ENCODE measurements at places on chromosomes 5 and 9. TPM values are rescaled to one million over a fixed set of nuclear protein-coding genes. Genes with fewer than 3 reads are reported as not detected.

The WDR38 gene
- not detected for polyA plus RNA-seq

DNA sequence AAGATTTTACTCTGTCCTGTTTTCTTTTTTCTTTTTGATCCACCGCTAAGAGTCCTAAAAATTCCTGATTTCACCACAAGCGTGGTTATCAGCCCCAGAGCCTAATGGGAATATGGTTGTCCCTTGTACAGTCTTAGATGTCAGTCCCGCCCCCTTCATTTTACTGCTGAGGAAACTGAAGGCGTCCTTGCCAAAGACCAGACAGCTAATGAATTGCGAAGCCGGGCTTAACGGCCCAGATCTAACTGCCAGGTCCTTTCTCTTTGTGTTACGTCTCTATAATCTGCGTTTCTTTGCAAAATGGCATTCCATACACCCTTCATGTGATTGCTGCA, 497 bp downstream of the NSA2 start:
- DNase-seq, result no peak

The AP3B1 gene
- 31.2 TPM for polyA plus RNA-seq

- DNase-seq, result peak; percentile 93
Measured at GRCh38 chr5:14250084-14250695, 107.0 kb downstream of the TRIO start.

DNA sequence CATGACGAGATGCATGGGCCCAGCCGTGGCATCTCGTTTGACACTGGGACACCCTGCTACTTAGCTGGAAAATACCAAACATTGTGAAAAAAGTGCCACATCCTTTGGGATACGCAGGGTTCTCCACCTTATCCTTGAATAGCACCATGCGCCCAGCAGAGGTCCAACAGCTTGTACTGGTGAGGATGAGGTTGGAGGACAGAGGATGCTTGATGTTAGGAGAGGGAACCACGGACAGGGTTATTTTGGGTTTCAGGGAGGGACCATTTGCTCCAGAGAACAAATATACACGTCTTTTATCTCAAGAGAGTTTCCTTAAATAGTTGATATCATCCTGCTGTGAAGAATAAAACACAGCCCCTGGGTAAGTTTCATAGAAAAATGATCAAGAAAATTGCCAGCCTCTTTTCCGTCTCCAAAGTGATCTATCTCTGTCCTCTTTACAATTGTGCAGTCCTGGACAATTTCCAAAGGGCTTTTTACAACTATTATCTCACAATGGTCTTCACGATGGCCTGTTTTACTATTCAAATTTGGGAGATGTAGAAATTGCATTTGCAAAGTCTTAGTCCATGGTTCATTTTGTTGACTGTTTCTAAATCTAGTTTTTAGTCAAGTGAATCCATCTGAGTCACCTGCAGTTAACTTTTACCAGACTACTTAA, 19.9 kb upstream of the FRRS1L start:
- no peak for DNase-seq

- no peak for DNase-seq
Measured at GRCh38 chr5:20476016-20476415, 488.0 kb upstream of the CDH18 start.

GRCh38 chr5:154770111-154770510, 14.9 kb downstream of the LARP1 start:
- DNase-seq, result no peak

The IL5 gene
- polyA plus RNA-seq, result not detected

- no peak for DNase-seq
Measured at GRCh38 chr5:76617229-76617628, 6.0 kb downstream of the F2RL2 start.

The SPAAR gene
- 2.5 TPM for polyA plus RNA-seq

- no peak for DNase-seq
Measured at GRCh38 chr9:123775289-123776284, 154.3 kb downstream of the DENND1A start.

The FOXD4L4 gene
- not detected for polyA plus RNA-seq

DNA sequence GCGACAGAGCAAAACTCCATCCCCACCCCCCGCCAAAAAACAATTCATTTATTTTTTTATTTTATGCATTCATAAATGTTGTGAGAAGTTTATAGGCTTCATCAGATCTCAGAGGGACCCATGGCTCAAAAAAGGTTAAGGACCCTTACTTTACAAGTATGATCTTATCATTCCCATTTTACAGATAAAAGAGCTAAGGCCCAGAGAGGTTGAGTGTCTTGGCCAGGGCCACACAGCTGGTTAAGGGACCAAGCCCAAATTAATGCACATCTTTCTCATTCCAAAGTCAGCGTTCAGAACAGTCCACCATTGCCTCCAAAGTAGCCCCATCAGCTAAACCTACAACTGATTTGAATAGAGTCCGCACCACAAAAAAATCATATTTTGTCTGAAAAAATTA, 67.8 kb downstream of the PPARGC1B start:
- DNase-seq, result no peak

The PLAC8L1 gene
- polyA plus RNA-seq, result not detected

DNA sequence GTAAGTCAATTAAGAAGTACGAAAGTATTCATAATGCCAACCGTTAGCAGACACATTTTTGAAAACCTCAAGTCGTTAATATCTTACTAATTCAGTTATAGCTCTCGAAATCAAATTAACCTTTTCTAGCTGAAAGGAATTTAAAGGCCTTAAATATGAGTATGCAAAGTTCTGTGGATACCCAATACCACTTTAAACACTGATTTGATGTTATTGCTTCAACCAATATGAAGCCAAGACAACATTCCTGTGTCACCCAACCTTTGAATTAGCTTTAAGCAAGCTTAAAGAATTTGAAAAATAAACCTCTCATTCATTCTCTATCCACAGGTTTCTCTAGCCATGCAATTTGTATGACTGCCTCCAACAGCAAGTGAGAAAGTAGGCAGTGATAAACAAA, 204.5 kb downstream of the MCTP1 start:
- DNase-seq, result no peak

The FIBCD1 gene
- polyA plus RNA-seq, result 9.6 TPM

The PROB1 gene
- under 0.01 TPM for polyA plus RNA-seq

The IFNA6 gene
- polyA plus RNA-seq, result not detected

DNA sequence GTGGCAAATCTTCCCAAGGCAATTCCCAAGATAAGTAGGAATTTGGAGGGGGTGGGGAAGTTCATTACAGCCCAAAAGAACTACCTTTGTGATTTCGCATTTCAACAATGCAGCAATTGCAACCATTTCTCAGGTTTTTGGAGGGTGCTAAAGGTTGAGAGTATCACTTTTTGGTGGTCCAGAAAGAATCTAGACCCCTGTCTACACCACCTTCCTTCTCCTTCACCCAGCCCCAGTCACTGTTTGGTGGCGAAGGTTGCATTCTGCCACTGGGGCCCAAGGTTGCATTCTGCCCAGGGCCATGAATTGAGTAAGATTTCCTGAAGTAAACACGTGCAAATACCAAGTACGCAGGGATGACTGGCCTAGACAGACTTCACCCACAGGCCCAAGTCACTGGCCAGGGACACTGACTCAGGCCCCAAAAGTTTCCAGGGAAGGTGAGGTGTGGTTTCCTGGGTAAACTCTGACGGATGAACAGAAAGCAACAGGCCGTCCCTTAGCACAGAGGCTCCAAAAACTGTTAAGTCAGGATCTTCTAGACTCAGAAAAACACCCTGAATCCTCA, 5.7 kb downstream of the PDE6A start:
- DNase-seq, result no peak

The S1PR3 gene
- polyA plus RNA-seq, result 2.4 TPM

- no peak for DNase-seq
Measured at GRCh38 chr9:131593936-131594665, 48.8 kb downstream of the PRRT1B start.
